ENCODE measurements at places on chromosomes 1 and 21. TPM values are rescaled to one million over a fixed set of nuclear protein-coding genes. Genes with fewer than 3 reads are reported as not detected.

TRIM17 gene
- total RNA-seq: 2.6 TPM

TRNP1 gene
- total RNA-seq: 4.5 TPM

C1QA gene
- total RNA-seq: not detected

GALNT2 gene
- 37.9 TPM for total RNA-seq

CA6 gene
- total RNA-seq: not detected

SDHB gene
- total RNA-seq: 81.2 TPM

ZNF683 gene
- total RNA-seq: not detected

GPR89B gene
- 22.0 TPM for total RNA-seq

KANK4 gene
- total RNA-seq: 1.0 TPM

DNA sequence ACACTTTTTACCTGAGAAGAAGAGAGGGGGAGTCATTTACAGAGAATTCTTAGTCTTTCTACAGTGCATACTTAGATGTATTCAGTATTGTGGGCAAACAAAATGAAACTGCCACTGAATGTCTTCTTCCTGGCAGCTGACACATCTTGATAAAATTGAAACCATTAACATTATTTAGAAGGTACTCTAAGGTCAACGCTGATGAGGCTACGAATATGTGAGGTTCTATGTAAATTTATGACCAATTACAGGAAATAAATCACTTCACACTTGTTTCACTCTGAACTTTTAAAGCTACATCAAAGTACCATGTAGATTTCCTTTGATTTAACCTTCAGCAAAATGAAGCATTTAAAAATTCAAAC lies 51.3 kb upstream of the GFI1 start:
- no peak for ATAC-seq

DNA sequence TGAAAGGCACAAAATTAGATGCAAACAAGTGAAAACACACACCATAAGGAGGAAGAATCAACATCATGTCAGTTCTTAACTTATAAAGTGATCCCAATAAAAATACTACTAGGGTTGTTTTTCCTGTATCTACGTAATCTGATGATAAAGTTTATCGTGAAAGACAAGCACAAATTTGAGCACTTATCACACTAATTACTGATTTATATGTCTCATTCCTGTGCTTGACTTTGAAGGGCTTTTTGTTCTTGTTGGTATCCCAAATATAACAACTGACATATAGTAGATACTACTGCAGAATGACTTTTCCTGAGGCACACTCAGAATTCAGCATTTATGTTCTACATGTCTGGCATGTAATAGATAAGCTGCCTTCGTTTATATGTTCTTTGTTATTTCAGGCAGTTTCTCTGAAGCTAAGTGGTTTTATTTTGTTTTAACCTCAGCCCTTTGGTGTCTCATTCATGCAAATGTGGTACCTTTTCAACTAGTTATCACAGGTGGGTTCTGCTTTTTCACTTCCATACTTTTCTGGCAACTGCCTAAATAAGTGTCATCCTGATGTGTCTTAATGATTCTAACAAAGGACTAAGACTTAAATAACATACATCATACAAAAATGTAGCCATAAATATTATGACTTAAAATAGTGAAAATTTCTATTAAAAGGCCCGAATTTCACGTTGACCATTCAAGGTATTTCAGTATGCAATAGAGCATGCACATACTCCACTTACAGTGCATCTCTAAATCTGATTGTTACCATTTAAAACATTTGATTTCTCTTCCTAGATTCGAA lies 73.2 kb downstream of the LRRC8C start:
- ATAC-seq: no peak

GRCh38 chr1:181104042-181104789 lies 15.7 kb downstream of the IER5 start:
- ATAC-seq: no peak

- ATAC-seq: no peak
Observed at GRCh38 chr1:53697721-53698383, 41.1 kb downstream of the GLIS1 start.

- ATAC-seq: no peak
Observed at GRCh38 chr21:26106562-26106961, 64.0 kb downstream of the APP start.

- no peak for ATAC-seq
Observed at GRCh38 chr21:18477043-18477442, 73.5 kb upstream of the TMPRSS15 start.

- no peak for ATAC-seq
Observed at GRCh38 chr1:71853360-71853759, 429.0 kb downstream of the NEGR1 start.

- no peak for ATAC-seq
Observed at GRCh38 chr1:246789454-246790339, 65.5 kb downstream of the SCCPDH start.

- ATAC-seq: no peak
Observed at GRCh38 chr1:206606867-206607266, 5.4 kb downstream of the EIF2D start.

DNA sequence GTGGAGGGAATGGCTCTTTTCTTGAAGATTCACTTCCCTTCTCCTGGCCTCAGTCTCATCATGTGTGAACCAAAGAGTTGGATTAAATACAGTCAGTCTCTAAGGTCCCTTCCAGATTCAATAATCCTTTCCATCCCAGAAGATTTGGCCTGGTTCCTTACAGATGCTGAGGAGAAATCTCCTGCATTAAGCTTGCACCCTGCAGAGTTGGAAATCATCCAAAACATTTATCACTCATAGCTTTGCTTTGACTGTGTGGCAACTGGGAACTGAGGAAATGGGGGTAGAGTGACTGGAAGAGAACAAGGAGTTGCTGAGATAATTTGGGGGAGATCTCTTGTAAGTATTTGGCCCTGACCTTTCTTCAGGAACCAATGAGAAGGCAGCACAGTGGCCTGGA lies 220.5 kb upstream of the SGIP1 start:
- ATAC-seq: no peak

GRCh38 chr1:151037032-151037431 lies 646 bp downstream of the BNIPL start:
- ATAC-seq: no peak

GRCh38 chr1:30976143-30976542 lies 67.6 kb upstream of the SDC3 start:
- ATAC-seq: no peak

- ATAC-seq: no peak
Observed at GRCh38 chr21:43688906-43689305, 29.5 kb downstream of the RRP1B start.

GRCh38 chr1:4002741-4003140 lies 102.7 kb upstream of the C1orf174 start:
- no peak for ATAC-seq

DNA sequence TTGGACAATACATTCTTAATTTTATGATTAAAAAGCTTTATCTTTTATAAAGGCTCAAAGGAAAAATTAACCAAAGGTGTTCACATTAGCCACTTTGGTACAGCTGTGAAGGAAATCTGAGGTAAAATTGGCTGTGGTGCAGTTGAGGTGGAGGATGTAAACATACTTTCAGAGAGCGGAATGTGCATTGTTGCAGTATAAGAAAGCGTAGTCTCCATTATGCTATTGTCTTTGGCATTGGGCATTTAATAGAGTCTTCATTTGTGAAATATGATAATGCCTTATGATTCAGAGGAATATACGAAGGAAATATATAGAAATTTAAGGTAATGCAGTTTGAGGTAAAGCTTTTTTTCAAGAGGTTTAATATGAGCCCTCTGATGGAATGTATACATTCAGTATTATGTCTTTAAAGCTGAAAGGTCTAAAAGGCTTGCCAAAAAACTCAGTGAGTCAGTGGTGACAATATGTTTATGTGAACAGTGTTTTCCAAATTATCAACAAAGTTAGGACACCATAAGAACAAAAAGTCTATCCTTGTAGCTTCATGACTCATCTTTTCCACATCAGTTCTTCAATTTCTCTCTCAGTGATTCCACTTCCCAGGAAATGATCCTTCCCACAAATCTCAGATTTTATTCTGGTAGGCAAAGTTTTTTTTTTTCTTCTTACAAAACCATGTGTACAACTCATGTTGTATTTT lies 26.9 kb upstream of the DDR2 start:
- peak; percentile 51 for ATAC-seq

DNA sequence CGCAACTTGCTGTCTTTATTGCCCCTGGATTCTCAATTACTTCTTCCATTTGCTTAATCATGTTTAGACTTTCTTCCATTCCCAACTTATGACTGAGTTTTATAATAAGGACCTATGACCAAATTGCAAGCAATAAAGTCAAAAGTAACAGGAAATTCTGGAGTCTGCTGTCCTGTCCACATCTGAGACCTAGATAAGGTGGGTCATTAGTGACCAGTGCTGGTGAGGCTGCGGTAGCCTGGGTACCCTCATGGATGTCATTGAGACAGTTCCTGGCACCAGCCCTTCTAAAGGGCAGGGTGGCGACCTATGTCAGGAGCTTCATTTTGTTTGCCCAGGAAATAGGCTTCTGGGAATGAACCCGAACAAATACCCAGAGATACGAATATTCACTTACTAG lies 30.6 kb upstream of the SSBP3 start:
- no peak for ATAC-seq

DNA sequence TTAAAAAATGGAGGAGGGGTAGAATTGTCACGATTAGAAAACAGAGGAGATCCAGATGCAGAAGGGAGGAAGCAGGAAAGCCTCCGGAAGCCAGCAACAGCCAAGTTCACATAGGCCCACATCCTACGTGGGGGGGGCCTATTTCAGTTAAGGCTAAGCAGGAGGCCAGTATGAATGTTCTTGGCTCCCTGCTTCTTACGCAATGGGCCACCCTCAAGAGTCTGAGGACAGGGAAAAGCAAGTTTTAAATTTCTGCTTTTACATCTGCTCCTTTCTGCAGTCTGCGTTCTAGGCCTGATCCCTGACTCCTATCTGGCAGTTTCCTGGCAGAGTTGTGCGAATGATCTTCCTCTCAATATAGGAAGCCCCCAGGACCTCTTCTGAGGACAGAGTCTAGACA lies 30.6 kb downstream of the RABIF start:
- ATAC-seq: no peak

DNA sequence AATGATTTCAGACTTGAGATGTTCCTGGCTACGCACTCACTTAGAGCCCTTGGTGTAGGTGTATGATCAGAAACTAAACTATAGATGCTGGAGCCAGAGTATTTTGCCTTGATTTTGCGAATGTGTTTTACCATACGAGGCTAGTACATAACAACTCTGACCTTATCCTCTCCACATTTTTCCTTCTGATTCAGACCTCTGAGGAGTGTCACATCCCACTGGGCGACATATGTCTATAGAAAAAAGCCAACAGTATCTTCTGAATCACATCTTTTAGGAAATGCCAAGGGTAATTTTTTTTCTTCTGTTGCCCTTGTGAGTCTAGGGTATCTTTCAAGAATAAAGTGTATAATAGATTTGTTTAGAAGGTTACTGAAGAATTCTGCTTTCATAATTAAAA lies 49.6 kb downstream of the AK4 start:
- ATAC-seq: no peak

DNA sequence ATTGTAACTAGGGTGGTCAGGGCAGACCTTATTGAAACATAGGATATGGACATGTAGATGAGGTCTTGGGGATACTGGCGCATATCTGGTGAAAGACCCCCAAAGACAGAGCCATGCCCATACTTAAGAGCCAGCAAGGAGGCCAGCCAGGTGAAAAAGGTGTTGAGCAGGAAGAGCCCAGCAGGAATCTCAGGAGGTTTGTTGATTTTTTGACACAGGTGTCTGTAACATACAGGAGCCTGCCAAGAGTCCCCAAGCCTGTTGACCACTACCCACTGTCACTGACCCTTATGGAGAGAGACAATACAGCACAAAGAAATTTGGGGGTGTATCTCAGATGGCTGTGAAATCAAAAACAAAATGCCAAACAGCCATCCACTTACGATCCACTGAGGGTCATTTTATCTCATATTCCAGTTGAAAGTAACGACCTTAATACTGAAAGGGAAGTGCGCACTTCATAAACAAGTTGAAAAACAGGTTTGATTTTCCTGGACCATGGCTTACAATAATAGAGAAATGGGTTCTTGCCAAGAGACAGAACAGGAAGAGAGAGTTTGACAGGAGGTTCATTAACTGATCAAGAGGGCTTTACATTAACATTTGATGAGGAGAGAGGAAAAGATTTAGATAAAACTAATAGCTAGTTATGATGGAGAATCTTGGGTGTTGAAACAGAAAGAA lies 163.6 kb downstream of the GLUL start:
- no peak for ATAC-seq

DNA sequence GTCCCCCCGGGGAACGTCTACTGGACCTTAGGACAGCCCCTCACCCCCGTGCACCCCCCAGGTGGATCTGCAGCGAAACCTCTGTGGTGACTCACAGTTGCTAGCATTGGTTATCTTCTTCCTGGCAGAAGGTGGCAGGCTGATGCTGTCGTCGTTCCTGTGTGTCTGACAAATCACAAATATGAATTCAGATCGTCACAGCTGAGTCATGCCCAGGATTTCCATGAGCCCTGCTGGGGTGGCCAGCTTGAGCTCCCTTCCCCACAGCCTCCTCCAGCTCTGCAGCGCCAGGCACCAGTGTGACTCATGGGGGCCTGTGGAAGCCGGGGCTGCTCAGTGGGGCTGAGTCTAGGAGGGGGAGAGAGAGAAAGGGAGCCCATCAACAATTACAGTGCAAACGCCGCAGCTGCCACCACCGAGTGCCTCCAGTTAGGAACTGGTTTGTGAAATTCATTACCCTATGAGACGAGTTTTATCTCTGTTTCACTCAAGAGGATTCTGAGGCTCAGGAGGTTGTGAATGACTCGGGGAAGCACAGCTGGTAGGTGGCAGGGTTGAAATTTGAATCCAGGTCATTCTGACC lies 197.9 kb downstream of the DYRK1A start:
- peak; percentile 78 for ATAC-seq

- no peak for ATAC-seq
Observed at GRCh38 chr21:27359141-27359540, 392.3 kb upstream of the ADAMTS5 start.

DNA sequence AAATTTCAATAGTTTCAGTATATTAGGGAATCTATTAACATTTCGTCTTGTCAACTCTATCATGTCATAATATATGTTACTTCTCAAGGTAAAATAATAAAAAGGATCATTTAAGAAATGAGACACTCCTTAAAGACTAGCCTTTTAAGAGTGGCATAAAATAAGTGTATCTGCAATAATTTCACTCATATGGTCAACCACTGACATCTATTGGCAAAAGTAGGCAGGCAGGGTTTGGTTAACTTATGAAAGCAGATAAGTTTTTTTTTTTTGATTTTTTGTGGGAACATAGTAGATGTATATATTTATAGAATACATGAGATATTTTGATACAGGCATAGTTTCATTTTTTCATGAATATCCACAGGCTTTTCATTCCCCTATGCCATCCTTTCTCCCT lies 5.5 kb upstream of the RGS21 start:
- ATAC-seq: no peak

GRCh38 chr21:43278766-43279577 lies 110.2 kb downstream of the CRYAA start:
- no peak for ATAC-seq

DNA sequence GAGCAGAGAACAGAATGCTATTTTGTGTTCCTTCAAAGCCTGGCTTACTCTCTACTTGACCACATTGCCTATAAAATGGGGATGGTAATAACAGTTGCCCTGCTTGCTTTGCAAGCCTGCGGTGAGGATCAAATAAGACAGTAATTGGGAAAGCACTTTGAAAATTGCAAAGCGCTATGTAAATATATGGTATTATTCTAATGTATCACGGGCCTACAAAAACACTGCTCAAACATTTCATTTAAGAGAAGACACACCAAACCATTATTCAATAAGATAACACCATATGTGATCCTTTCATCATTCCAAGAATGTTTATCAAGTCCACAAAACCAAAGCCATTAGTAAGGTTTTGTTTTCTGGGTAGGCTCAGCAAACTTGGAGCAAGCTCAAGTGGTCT lies 208.4 kb downstream of the ROR1 start:
- no peak for ATAC-seq

All from motor neuron (in vitro differentiated cells).